IMR-90 (cell line): ENCODE measurements at places on chromosomes 2 and 18. TPM values are rescaled to one million over a fixed set of nuclear protein-coding genes. Genes with fewer than 3 reads are reported as not detected.

- no peak overlapping the region for H3K4me3 ChIP-seq
- H3K27ac ChIP-seq, result no peak overlapping the region
- peaks cover 2% of the 10 kb centered on the region; the same call in 1 of the 2 replicates for H3K4me1 ChIP-seq
- no peaks in the 10 kb centered on the region for H3K36me3 ChIP-seq
Observed at GRCh38 chr2:238591732-238592131, 165.0 kb downstream of the ASB1 start.

Gene EDAR
- not detected in 2 replicates for total RNA-seq

Gene ZNF385B
- total RNA-seq, result under 0.01 TPM in 1 of 2 replicates, not detected in the other

DNA sequence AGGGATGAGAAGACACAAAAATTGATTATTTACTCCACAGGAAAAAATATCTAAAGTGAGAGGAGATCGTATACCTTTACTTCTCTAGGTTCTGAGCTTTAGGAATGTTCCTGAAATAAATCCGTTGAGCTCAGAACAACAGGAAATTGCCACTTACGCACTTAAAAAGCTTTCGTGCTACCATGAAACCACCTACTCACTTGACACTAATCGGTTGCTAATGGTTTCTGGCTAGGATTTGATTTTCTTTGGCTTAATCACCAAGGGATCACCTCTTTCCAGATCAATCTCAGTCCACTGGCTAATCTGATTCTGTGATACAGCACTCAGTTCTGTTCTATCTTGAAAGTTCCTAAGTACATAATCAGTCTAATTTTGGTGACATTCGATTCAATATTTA lies 419.6 kb downstream of the DLGAP1 start:
- no peak overlapping the region for H3K4me3 ChIP-seq
- no peak overlapping the region for H3K27ac ChIP-seq
- no peak for DNase-seq
- H3K27me3 ChIP-seq, result no peaks in the 10 kb centered on the region; the same call in 1 of the 2 replicates
- H3K36me3 ChIP-seq, result no peaks in the 10 kb centered on the region
- no peaks in the 10 kb centered on the region for H3K4me1 ChIP-seq

Gene ALKAL2
- total RNA-seq, result not detected in 2 replicates

Gene FAM228A
- not detected in 2 replicates for total RNA-seq

DNA sequence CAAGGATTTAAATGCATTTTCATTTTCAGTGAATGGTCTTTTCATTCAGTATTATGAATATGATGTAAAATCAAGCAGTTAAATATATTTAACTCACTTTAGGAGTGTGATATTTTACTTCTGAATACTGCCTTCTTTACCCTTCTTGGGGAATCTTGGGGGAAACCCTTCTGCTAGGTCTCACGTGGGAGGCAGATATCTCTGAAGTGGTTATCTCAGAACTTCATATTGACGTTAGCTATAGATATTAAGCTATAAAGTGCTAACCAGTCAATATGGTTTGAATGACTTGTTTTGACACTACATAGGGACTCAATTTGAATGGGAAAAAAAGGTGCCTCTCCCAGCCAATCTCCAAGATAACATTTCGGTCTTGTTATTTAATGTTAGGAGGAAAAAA lies 9.8 kb downstream of the REL start:
- H3K4me1 ChIP-seq, result no peaks in the 10 kb centered on the region
- no peaks in the 10 kb centered on the region for H3K27me3 ChIP-seq
- peaks cover 5% of the 10 kb centered on the region for H3K36me3 ChIP-seq
- no peak for DNase-seq
- no peak overlapping the region for H3K27ac ChIP-seq
- no peak overlapping the region for H3K4me3 ChIP-seq

GRCh38 chr2:19844750-19845149 lies 57.0 kb downstream of the TTC32 start:
- DNase-seq, result no peak
- H3K27me3 ChIP-seq, result peaks cover 19% of the 10 kb centered on the region
- no peak overlapping the region for H3K4me3 ChIP-seq
- no peak overlapping the region for H3K27ac ChIP-seq
- H3K4me1 ChIP-seq, result no peaks in the 10 kb centered on the region

- no peak for DNase-seq
- H3K4me3 ChIP-seq, result no peak overlapping the region
- H3K27ac ChIP-seq, result no peak overlapping the region
Observed at GRCh38 chr2:604385-604784, 72.8 kb downstream of the TMEM18 start.

- no peak for DNase-seq
- no peaks in the 10 kb centered on the region for H3K27me3 ChIP-seq
- H3K36me3 ChIP-seq, result peaks cover 27% of the 10 kb centered on the region
- no peak overlapping the region for H3K4me3 ChIP-seq
- H3K4me1 ChIP-seq, result no peaks in the 10 kb centered on the region; the same call in 1 of the 2 replicates
Observed at GRCh38 chr2:239370876-239371725, 29.7 kb downstream of the HDAC4 start.

DNA sequence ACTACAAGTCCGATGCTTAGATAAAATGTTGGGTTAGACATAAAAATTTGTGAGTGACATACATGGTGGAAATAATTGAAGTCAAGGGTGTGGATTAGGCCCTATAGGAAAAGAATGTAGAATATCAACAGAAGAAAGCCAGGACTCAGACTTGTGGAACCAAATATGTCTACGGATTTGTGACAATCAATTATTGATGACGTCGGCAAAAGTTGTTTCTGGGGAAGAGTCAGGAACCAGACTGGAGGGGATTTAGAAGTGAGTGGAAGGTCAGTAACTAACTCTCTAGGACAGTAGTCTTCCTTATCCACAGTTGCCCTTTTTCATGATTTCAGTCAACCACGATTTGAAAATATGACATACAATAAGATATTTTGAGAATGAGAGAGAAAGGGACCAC lies 130.9 kb upstream of the TANK start:
- no peak overlapping the region; the same call in 1 of the 2 replicates for H3K27ac ChIP-seq
- no peak overlapping the region for H3K4me3 ChIP-seq
- H3K4me1 ChIP-seq, result peaks cover 19% of the 10 kb centered on the region
- H3K36me3 ChIP-seq, result no peaks in the 10 kb centered on the region
- no peaks in the 10 kb centered on the region for H3K27me3 ChIP-seq

Gene MDH1
- 212 and 248 TPM in 2 replicates for total RNA-seq

Gene SERPINB3
- total RNA-seq, result not detected in 2 replicates

DNA sequence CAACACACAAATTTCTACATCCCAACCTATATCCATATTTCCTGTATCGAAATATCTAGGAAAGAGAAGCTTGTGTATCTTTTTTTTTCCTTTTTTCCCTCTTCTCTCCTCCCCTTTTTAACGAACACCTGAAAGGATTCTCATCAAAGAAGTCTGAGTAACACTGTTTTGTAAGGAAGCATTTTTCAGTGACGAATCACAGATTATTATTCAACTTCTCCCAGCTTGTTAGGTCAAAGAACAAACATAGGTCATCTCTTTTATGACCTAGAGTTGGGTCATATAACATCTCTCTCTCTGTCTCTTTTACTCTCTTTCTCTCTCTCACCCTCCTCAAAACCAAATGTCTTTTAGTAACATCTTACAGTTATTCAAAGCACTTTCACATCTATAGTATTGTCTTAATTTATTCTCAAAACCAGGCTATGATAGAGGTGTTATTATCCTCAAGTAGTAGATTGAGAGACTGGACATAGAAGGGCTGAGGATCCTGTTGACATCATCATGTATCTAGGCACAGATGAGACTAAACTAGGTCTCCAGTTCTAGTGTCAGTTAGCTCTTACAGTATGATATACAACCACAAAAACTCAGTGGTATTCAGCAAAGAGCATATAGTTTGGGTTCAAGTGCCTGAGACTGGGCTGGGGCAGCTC lies 80.1 kb upstream of the SPOPL start:
- H3K27ac ChIP-seq, result no peak overlapping the region
- H3K36me3 ChIP-seq, result no peaks in the 10 kb centered on the region
- H3K27me3 ChIP-seq, result no peaks in the 10 kb centered on the region
- no peaks in the 10 kb centered on the region; the same call in 1 of the 2 replicates for H3K4me1 ChIP-seq
- DNase-seq, result peak; percentile 13
- H3K4me3 ChIP-seq, result no peak overlapping the region

- no peak for DNase-seq
- peaks cover 13% of the 10 kb centered on the region for H3K4me1 ChIP-seq
- H3K27ac ChIP-seq, result no peak overlapping the region
- no peak overlapping the region for H3K4me3 ChIP-seq
Observed at GRCh38 chr2:66585587-66585986, 150.7 kb downstream of the MEIS1 start.

DNA sequence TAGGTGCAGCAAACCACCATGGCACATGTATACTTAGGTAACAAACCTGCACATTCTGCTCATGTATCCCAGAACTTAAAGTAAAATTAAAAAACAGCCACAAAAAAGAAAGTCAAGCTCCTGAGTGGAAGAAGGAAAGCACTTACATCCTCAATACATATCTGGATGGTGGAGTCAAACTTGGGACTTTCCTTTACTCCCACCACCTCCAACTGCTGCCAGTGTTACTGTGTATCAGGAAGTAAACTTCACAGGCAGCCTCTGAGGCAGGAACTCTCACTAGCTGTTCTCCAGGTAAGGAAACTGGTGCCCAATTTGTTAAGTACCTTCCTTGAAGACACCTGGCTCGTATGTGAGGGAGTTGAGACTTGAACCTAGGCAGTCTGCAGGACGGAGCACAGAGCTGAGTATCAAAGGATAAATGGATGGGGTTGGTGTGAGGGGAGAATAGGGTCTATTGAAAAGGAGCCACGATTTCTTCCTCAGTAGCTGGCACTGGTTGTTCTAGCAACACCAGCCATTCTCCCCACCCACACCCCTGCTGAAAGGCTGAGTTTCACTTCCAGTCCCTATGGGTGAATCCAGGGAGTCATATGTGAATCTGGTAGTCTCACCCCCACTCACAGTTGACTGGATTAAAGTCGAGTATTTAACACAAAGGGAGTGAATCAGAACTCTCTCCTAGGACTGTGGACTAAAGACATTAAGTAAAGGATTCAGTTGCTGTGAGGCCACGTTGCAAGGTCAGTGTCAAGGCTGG lies 50.0 kb upstream of the GPR39 start:
- no peak for DNase-seq
- no peaks in the 10 kb centered on the region for H3K4me1 ChIP-seq
- H3K27ac ChIP-seq, result no peak overlapping the region
- peaks cover 7% of the 10 kb centered on the region for H3K27me3 ChIP-seq

Gene VWA3B
- total RNA-seq, result not detected in 2 replicates

GRCh38 chr2:8103085-8103708 lies 578.7 kb upstream of the ID2 start:
- H3K27me3 ChIP-seq, result no peaks in the 10 kb centered on the region; the same call in 1 of the 2 replicates
- H3K36me3 ChIP-seq, result no peaks in the 10 kb centered on the region
- no peak overlapping the region for H3K27ac ChIP-seq
- no peak overlapping the region for H3K4me3 ChIP-seq
- peaks cover 2% of the 10 kb centered on the region; the same call in 1 of the 2 replicates for H3K4me1 ChIP-seq

DNA sequence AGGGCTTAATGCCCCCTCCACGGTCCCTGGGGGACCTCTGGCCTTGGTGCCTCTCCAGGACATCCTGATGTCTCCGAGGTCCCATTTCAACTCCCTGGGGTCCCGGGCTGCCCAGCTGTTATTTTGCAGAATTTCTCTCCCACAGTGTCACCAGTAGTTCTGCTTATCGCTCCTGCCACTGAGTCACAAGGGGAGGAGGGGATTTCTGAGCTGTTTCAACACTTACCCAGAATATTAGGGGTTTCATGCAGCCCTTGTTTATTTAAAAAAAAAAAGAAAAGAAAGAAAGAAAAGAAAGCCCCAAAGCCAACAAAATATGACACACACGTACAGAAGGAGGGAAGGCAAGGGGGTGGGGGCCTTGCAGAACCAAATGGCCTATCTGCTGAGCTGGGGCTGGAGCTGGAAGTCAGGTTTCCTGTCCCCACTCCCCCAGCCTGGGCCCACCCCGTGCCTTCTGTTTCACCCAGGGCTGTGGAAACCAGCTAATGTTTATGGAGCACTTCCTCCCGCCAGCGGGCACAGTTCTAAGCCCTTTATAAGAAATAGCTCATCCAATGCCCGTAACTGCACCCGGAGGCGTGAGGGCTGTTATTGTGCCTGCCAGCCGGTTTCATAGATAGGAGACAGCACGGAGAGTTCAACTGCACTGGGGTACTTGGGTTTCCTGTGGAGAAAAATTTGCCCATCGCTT lies 8.4 kb upstream of the ARID5A start:
- peaks cover 20% of the 10 kb centered on the region for H3K27me3 ChIP-seq
- peak overlapping the region; percentile 46; the same call in 1 of the 2 replicates for H3K27ac ChIP-seq
- peak overlapping the region; percentile 25; the same call in 1 of the 2 replicates for H3K4me3 ChIP-seq
- H3K4me1 ChIP-seq, result peaks cover 29% of the 10 kb centered on the region
- DNase-seq, result peak; percentile 60

DNA sequence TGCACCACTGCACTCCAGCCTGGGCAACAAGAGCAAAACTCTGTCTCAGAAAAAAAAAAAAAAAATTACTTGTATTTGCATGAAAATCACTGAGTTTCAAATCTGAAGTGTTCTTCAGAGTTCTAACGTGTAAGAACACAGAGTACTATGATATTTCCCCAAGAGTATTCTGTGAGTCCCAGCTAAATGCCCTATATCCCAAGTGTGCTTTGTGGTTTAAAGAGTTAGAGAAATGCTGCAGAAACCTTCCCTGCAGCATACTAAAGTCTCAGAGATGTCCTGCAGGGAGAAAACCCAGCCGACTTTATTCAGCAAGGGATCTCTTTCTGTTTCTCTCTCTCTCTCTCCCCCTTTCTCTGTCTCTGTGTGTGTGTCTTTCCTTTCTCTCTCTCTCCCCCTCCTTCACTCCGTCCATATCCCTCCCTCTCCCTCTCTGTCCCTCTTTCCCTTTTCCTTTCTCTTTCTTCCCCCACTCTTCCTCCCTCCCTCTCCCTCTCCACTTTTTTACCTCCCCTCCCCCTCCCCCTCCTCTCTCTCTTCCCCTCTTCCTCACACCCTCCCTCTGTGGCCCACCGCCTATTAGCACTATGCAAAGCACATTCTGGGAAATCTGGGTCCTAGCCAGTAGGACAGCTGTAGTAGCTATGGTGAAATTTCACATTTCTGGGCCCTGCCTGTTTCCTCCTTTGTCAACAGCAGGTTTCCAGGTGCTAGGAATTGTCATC lies 54.2 kb downstream of the ACTR2 start:
- 0 out of 2 replicates have a peak, but pooled peaks cover 2% of the 10 kb centered on the region for H3K27me3 ChIP-seq
- no peak overlapping the region for H3K4me3 ChIP-seq
- DNase-seq, result peak; percentile 33
- peaks cover 7% of the 10 kb centered on the region for H3K4me1 ChIP-seq
